ENCODE measurements at places on chromosomes 1 and 21. TPM values are rescaled to one million over a fixed set of nuclear protein-coding genes. Genes with fewer than 3 reads are reported as not detected.

GRCh38 chr21:15210235-15210678 lies 145.5 kb upstream of the NRIP1 start:
- DNase-seq: peak; percentile 85

ZBTB18 gene
- 6.8 TPM for total RNA-seq

GRCh38 chr1:168472223-168472622 lies 71.6 kb downstream of the XCL2 start:
- no peak for DNase-seq

WNT9A gene
- total RNA-seq: 10.8 TPM

- DNase-seq: peak; percentile 14
Measured at GRCh38 chr1:48493041-48493440, 21.0 kb upstream of the SPATA6 start.

DNA sequence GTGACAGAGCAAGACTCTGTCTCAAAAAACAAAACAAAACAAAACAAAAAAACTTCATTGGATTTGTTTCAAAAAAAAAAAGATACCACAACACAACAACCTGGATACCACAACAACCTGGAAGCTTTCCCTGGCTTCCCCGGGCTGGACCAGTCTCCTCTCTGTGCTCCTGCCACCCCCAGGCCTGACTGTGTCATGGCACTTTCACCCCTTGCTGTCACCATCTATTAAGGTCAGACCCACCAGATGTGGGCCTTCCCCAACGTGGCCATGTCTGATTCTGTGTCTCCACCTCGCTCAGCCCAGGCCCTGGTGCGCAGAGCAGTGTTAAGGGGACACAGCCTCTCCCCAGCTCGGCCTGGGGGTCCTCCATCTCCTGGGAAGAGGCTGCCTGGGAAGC lies 28.3 kb upstream of the ACOT11 start:
- peak; percentile 18 for DNase-seq

- DNase-seq: peak; percentile 95
Measured at GRCh38 chr1:162690672-162691434, 58.6 kb downstream of the DDR2 start.

KIAA1614 gene
- 13.8 TPM for total RNA-seq

- DNase-seq: no peak
Measured at GRCh38 chr1:34358636-34359035, 181.9 kb downstream of the C1orf94 start.

- DNase-seq: peak; percentile 77
Measured at GRCh38 chr1:147640553-147641165, 29.7 kb downstream of the ACP6 start.

CYP4Z1 gene
- total RNA-seq: not detected

DNA sequence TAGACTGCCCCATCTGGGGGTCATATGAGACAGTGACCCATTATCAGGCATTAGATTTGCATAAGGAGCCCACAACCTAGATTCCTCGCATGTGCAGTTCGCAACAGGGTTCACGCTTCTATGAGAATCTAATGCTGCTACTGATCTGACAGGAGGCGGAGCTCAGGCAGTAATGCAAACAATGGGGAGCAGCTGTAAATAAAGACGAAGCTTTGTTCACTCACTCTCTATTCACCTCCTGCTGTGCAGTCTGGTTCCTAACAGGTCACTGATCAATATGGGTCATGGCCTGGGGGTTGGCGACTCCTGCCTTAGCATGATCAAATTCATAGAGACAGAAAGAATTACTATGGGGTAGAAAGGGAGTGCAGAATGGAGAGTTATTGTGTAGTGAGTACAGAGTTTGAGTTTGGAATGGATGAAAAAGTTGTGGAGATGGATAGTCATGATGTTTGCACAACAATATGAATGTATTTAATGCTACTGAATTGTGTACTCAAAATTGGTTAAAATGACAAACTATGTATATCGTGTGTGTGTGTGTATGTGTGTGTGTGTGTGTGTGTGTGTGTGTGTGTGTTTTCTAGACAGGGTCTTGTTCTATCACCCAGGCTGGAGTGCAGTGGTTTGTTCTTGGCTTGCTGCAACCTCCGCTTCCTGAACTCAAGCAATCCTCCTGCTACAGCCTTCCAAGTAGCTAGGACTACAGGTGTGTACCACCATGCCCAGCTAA lies 42.2 kb downstream of the BTF3L4 start:
- DNase-seq: no peak

KANK4 gene
- not detected for total RNA-seq

DNA sequence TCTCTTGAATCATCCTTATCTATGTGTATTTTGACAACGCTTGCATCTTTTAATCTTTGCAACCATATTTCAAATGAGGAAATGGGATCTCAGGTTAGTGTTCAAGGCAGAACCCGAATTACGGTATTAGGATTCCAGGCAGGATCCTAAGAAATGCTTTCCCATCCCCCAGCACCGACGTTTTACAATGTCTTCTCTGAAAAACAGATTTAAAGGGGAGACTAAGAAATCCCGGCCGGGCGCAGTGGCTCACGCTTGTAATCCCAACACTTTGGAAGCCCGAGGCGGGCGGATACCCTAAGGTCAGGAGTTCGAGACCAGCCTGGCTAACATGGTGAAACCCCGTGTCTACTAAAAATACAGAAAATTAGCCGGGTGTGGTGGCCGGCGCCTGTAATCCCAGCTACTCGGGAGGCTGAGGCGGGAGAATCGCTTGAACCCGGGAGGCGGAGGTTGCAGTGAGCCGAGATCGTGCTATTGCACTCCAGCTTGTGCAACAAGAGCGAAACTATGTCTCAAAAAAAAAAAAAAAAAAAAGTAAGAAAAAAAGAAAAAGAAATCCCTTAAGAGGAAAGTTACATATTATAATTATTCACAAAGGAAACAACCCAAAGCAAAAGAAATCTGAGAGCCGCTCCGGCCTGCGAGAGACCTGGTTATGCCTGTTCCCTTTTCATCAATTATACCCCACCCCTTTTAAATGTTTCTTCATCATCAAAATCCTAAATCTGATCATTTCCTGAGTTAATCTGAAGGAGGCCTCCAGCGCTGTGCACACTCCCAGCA lies 801 bp upstream of the GORAB start:
- DNase-seq: no peak

GRCh38 chr1:154964359-154964758 lies 2.8 kb upstream of the PYGO2 start:
- DNase-seq: no peak

DNA sequence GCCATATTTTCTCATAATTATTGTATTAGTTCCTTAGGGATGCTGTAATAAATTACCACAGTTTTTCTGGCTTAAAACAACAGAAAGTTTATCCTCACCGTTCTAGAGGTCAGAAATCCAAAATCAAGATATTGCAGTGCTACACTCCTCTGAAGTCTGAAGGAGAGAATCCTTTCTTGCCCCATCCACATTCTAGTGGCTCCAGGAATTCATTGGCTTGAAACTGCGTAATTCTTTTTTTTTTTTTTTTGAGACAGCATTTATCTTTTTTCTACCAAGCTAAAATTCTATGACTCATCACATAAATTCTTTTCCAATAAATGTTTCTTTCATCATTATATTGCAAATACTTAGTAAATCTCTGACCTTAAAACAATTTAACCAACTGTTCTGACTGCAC lies 451.0 kb upstream of the RGS18 start:
- DNase-seq: no peak

- DNase-seq: no peak
Measured at GRCh38 chr1:83839566-83840173, 159.3 kb downstream of the TTLL7 start.

GRCh38 chr1:182092336-182092735 lies 30.8 kb upstream of the ZNF648 start:
- DNase-seq: no peak

DNA sequence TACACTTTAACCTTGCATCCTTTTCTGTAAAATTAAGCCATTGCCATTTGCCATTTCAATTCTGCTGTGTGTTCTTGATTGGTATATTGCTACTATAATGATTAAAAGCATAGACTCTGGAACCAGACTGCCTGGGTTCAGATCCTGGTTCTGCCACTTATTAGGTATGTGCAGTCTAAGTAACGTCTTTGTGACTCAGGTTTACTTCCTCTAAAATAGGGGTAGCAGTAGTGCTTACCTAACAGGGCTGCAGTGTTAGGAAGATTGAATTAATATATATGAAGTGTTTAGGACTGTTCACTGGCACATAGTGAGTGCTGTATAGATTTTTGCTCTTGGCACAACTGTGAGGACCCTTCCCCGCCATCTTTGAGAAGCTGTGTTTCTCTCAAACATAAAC lies 4.4 kb downstream of the CDC42 start:
- DNase-seq: no peak

- DNase-seq: no peak
Measured at GRCh38 chr21:40173816-40174215, 306.6 kb downstream of the PCP4 start.

PGLYRP3 gene
- not detected for total RNA-seq

BRDT gene
- total RNA-seq: not detected

GRCh38 chr1:24540906-24541710 lies 14.8 kb upstream of the NCMAP start:
- peak; percentile 59 for DNase-seq

- DNase-seq: no peak
Measured at GRCh38 chr1:52281518-52281917, 84.5 kb downstream of the CC2D1B start.

DNA sequence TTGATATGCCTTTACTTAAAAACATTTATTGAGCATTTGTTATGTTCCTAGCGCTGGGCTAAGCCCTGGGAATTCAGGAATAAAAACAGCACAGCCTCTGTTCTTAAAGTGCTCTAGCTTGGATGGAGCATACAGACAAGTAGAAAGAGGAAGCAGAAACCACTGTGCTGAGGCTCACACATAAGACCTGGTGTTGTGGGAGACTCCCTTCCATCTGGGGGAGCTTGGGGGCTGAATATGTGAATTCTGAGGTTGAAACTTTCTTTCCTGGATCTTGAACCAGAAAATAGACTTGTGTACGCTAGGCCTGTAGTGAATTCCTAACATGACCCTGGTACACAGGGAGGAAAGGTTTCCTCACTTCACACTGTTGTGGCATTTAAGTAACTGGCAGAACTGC lies 209.9 kb downstream of the ZNF326 start:
- DNase-seq: no peak

PRXL2B gene
- 9.6 TPM for total RNA-seq

GRCh38 chr1:21468599-21468998 lies 28.7 kb downstream of the NBPF3 start:
- DNase-seq: no peak

NR1I3 gene
- total RNA-seq: not detected

- DNase-seq: no peak
Measured at GRCh38 chr1:29687601-29688244, 451.4 kb downstream of the PTPRU start.

GRCh38 chr1:11919621-11920020 lies 6.6 kb downstream of the KIAA2013 start:
- DNase-seq: no peak

DNA sequence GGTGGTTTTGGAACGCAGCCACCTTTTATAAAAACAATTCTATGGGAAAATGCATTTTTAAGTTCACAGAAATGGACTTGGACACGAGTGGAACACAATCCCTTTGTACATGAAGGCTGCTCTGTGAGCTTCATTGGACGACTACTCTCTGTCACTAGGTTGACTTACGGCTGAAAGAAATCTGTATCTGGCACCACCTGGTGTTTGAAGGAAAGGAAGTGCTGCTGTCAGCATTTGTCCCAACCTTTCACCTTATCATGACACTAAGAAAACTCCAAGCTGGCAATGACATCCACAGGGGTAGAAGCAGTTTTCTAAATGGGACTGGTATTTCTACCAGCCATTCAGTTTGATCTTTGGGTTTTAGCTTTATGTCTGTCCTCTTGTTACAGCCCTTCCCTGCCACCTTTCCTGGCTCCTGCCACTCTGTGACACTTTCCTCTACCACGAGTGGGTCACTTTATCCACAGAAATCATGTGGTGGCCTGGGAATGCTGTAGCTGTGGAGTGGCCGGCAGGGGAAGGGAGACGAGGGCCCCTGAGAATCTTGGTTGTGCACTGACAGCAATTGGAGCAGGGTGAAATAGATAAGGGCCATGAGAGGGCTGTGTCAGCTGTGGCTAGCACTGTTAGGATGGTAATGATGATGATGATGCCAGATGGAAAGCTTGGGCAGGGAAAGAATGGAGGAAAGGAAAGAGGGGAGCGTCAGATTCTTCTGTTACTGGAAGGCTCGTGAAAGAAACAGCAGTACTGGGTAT lies 85.2 kb downstream of the TBX19 start:
- no peak for DNase-seq

MTARC1 gene
- total RNA-seq: not detected

DNA sequence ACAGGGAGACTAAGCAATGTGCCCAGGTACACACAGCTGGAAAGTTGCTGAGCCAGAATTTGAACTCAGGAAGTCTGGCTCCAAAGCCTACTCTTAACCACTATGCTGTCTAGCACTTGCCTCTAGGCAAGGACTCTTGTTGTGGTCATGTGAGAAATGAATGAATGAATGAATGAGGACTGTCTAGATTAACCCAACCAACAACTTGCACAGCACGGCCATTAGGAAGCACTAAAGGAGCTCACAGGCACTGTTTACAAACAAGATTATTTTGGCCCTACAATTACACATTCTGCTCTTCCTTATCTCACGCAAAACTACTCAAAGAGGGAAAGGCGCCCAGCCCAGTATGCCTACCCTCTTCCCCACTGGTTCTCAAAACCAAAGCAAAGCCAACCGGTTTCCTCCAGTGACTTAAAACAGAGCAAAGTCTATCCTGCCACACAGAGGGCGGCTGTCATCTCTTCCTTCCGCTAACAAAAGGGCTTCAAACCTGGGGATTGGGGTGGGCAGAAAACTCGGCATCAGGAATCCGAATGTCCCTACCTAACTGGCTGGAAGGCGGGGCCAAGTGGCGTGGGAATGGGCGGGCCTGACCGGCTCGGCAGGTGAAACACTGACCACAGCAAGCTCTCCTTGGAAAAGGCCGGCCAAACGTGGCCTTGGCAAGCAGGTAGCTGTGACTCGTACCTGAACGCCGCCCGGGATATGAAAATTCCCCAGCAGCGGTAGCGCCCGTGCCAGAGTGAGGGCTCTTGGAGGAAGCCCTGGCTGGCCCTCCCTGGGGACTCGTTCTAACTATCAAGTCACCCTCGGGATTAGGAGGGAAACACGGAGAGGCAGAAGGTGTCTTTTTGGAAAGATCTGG lies 948 bp downstream of the STK40 start:
- peak; percentile 24 for DNase-seq

DNA sequence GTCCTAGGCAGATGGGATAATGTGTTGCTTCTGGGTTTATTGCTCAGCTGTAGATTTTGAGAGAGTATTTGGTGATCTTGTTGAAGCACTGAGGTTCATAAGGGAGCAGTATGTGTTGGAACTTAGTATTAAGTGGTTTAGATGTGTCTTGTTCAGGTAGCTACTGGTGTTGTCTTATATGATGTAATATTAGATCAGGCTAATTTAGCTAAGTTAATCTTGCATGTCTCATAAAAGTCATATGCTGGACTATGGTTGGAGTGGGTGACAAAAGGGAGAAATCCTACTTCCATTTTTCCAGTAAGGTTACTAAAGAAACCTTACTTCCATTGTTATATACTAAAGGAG lies 196.4 kb downstream of the CLEC20A start:
- DNase-seq: no peak

SSR2 gene
- total RNA-seq: 243 TPM

- no peak for DNase-seq
Measured at GRCh38 chr1:159170639-159171038, 776 bp upstream of the CADM3 start.

FCRL2 gene
- total RNA-seq: not detected

Data from MG63 (cell line).